ENCODE measurements at places on chromosomes 2 and 18. TPM values are rescaled to one million over a fixed set of nuclear protein-coding genes. Genes with fewer than 3 reads are reported as not detected.

- no peak for DNase-seq
Observed at GRCh38 chr2:30147196-30147714, 448 bp downstream of the YPEL5 start.

DNA sequence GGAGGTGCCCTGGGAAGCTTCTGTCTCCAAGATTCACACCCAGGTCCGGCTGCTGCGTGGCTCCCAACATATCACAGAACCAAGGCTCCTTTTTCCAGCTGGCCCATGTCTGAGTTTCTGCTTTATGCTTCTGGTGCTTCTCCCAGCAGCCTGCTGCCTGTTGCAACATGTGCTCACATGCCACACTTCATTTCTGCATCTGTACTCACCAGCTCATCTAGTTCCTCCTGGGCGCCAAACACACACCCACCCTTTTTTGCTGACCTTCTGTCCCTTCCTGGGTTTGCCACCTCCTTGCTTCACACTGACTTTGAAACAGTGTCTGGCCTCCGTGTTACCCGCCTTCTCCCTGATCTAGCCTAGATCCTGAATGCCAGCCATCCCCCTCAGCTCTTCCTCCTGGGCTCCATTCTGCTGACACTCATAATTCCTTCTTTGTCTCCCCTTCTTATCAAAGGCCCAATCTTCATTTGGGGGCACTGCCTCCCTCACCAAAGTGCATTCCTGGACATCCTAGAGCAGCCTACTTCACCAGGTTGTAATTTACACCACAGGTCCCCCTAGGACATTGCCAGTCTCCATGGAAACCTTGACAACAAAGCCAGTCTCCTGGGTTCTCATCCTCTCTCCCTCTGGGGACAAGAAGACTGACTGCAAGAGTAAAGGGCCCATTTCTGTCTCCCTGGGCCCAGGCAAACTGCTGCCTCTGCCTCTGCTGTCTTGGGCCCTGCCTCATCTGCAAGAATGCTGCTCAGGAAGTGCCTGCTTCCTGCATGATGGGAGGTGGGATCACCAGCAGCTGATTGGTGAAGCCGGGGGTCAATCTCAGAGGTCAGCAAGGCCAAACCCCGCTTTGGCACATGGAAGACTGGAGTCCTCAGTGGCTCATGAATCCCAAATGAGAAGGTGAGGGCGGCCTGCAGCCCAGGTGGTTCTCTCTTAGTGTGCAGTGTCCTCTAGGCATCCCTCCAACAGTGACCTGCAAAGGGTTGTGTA is 13.9 kb upstream of the PROM2 start:
- DNase-seq, result no peak

DNA sequence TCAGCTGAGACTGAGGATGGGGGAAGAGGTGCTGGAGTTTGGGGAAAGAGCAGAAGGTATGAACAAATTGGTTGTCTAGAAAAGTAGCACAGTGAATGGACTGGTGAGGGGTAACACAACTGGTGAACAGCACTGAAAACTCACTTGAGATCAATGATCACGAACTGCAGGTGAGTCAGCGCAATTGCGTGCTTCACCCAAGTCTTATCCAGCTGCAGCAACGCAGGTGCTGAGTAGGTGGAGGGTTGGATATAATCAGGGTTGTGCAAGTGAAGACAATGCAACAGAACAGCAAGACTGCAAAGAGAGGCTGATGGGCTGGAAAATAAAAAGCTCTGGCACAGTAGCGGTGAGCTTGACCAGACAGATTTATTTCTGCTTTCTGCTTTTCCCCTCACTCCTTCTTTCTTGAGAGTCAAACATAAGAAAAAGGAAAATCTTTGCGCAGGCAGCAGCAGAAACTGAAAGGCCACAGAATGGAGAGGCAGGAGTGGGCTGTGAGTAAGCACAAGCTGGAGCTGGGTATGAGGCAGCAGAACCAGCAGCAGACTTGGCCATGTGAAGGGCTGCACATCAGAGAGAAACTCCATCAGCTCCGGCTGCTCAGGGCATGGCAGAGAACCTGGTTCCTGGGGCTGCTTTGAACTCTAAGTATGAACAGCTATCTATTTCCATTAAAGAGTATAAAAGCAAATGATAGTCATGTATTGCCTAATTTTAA is 99.4 kb upstream of the ARL5A start:
- DNase-seq, result no peak

The ALPP gene
- total RNA-seq, result 0.15 TPM

The CAPN14 gene
- total RNA-seq, result 0.17 TPM

The CARF gene
- total RNA-seq, result 1.9 TPM

Data from H7 (cell line).